ENCODE measurements at places on chromosomes 6 and 20.

DNA sequence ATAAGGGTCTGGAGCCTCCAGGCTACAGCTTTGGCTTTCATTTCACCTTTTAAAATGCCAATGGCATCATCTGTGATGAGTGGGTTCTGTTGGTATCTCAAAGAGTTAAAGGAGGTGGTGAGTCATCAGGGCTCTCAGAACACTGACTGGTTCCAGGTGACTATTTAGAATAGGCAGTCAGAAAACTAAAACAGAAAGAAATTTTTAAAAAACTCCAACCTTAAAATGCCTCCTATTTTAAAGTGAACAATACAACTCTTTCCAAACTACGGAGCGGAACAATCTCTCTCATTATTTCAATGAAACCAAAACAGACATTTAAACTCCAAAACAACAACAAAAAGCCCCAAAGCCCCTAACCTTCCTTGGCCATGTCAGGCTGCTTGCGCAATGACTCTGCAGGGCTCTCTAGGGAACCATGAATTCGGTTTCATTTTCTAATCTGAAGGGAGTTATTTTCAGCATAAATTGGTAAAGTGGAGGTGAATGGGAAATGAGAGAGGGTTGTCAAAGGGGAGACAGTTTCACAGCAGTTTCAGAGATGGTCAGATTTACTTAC, 194.9 kb downstream of the KIF6 start:
- DNase-seq = no peak

DNA sequence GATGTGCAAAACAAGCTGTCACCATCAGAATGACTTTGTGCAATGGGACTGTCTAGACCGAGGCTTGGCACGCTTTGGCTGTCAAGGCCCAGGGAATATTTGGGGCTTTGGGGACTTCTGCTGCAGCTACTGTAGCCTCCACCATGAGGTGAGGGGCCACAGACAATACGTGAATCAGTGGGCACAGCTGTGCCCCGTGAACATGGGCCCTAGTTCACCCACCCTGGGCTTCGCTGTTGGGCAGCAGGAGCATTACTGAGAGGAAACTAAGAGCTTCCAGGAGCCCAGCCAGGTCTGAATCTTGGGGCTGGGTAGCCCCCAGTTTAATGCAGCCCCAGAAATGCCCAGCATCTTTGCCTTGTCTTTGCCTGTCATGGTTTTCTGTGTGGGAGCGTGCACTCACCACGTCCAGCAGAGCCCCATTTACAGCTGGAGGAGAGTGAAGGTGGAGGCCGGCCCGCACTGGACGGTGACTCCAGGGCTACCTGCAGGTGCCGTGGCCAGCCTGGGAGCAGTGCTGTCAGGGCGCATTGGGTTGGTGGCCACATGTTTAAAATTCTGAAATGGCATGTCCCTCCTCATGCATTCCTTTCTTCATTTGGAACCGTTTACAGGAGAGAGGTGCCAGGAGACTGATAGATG, 34.7 kb downstream of the DUSP22 start:
- DNase-seq = no peak

DNA sequence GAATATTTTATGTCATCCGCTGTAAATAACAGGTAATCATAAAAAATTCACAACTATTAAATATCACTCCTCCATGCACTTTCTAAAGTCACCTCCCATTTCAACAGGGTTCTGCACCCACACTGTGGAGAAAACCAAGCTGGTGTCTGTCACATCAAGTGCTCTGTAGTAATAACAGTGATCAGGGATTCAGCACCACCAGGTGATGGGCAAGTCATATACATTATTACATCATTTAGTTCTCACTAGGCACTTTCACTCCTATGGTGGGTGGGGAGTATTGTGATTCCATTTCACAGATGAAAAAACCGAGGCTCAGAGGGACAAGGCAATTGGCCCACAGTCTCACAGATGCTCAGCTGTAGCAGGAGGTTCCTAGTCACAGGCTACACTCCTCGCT, 8.7 kb downstream of the BFSP1 start:
- DNase-seq = no peak

DNA sequence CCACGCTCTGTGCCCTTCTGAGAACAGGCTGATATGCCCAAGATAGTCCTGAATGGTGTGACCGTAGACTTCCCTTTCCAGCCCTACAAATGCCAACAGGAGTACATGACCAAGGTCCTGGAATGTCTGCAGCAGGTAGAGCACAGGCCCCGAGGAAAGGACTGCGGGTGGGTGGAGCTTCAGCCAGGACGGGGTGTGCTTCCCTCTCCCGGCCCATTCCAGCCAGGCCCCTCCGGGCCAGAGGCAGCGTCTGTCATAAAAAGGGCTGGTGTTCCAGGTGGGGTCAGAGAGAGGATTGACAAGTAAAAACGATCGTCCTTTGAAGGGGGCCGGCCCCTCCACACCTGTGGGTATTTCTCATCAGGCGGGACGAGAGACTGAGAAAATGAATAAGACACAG, 1.3 kb downstream of the RTEL1 start:
- no peak for DNase-seq

DNA sequence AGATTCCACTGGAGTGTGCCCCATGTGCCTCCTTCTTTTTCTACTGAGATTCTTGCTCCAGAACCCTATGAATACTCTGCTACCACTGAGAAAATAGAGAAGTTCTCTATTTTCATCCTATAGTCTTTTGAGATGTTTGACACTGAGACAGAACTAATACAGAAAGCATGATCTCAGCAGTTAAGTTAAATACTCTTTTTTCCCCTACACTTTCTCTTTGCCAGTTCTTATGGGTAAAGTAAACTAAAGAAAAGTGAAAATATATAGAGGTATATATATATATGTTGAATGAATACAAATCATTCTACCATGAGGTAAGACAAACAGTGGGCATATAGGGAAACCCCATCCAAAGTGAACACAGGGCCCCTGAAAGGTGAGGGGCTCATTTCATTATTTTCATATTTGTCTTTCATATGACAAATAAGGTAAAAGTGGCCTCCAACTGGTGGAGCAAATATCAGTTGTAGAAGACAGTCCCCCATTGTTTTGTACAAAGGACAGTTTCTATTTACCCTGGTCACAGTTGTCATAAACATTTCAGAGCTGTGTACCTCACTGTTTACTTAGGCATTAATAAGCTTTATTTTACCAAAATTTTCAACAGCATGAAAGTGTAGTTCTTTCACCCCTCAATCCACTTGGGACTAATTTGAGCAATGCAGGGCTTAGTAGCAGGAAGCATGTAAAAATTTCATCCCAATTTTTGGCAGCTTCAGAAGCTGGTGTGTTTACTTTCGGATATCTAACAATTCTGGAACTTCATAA, 188.3 kb upstream of the MARCKS start:
- DNase-seq = no peak

DNA sequence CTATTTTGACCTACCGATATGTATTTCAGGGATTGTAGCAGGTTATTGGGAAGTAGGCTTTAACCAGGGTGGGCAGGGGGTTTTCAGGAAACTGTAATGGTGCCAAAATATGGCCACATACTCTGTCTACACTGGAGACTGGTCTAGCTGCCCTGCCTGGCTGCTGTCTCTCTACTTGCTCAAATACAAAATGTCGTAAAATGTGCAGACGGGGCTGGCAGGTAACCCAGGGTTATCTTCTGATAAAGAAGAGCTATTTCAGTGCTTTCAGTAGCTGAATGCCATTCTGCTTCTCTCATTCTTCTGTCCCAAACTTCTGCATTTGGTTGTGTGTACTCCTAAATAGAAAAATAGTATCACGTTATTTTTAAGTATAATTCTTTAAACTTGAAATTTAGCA, 616.2 kb downstream of the EPM2A start:
- no peak for DNase-seq

- no peak for DNase-seq
Observed at GRCh38 chr6:158642097-158642601, 2.4 kb downstream of the DYNLT1 start.

DNA sequence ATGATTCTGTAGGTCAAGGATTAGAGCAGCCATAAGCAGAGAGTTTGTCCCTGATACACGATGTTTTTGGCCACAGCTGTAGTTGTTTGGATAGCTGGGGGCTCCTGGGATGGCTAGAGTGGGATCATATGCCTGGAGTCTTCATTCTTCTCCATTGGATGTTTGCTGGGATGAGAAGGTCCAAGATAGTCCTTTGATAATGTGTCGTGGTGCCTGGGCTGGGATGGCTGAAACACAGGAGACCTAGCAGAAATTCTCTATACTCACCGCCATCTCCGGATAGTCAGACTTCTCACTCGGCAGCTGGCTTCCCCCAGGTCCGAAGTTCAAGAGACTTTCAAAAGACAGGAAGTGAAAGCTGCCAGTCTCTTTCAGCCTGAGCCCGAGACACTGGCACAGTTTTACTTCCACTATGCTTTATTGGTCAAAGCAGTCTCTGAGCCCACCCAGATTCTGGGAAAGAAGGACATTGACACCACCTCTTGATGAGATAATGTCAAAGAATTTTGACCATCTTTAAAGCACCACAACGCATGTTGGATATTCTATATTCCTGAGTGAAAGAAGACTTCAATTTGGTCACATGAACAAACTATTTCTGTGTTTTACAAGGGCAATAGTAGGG, 16.0 kb downstream of the MARCKS start:
- peak; percentile 15 for DNase-seq

DNA sequence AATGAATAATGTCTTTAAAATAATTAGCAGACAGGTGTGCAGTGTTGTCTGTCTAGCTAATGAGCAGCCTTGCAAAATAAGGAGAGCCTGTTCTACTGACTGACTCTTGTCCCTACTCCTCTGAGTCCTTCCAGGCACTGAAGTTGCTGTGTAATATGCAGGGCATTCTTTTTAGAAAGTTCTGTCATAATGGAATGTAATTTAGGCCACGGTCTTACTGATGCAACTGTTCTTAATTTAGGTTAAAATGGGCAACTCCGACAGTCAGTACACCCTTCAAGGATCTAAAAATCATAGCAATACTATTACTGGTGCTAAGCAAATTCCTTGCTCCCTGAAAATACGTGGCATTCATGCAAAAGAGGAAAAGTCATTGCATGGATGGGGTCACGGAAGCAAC, 133.9 kb downstream of the TIAM2 start:
- DNase-seq = no peak

DNA sequence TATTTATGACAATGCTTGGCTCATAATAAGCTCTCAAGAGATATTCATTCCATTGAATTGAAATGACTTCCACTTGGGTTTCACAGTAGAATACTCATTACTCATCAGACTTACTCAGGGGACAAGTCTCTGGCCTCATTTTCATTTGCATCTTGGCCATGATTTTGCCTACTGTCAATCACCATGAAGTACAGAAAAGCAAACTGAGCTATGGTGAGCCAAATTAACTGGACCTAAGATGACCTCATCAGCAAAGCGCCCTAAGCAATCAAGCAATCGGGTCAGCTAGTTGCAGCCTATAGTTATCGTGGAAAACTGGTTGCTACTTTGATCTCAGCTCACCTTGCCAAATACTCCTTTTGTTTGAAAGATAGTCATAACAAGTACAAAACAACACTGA, 494.7 kb upstream of the SLC35B3 start:
- no peak for DNase-seq

- no peak for DNase-seq
Observed at GRCh38 chr6:120320481-120321162, 971.1 kb upstream of the MAN1A1 start.

DNA sequence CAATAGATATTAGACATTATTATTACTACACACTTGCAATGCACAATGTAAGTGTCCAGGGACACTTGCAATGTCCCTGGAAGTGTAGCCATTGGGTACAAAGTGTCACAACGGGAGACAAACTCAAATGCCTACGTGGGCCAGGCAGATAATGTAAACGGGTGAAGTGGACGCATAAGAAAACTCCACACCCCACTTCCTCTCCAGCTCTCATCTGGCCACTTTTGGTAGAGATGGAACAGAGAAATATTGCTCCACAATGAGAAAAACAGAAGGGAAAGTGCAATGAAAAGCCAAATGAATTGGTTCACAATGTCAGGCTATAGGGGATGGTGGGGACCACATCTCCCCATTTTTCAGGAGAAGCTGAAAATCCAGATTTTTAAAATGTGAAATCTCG, 9.4 kb downstream of the SULF2 start:
- DNase-seq = no peak

DNA sequence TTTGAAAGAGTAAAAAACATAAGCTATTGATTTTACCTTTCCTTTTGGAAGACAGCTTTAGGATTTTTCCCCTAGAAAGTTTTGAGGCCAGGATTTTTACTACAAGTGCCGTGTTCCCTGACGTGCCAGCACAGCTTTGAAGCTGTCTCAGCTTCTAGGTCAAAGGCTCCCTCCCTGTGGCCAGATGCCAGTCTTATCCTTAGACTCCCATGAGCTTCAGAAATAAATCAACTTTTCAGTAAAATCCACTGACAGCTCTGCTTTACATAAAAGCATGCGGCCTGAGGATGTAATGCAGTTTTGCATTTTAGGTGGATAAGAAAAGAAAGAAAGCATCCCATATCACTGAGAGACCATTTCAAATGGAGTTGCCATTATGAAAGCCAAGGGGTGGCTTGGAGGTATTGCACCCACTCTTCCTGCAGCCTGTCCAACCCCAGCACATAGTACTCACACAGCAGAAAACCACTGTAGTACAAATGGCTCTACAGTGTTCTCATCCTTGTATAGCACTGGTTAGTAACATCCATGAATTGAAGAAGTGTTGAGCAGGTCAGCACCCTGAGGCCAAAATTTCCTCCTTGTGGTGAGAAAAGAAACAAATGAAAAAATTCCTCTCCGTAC, 15.2 kb upstream of the ATXN1 start:
- DNase-seq = no peak

- DNase-seq = no peak
Observed at GRCh38 chr20:19745106-19745505, 13.0 kb upstream of the RIN2 start.

DNA sequence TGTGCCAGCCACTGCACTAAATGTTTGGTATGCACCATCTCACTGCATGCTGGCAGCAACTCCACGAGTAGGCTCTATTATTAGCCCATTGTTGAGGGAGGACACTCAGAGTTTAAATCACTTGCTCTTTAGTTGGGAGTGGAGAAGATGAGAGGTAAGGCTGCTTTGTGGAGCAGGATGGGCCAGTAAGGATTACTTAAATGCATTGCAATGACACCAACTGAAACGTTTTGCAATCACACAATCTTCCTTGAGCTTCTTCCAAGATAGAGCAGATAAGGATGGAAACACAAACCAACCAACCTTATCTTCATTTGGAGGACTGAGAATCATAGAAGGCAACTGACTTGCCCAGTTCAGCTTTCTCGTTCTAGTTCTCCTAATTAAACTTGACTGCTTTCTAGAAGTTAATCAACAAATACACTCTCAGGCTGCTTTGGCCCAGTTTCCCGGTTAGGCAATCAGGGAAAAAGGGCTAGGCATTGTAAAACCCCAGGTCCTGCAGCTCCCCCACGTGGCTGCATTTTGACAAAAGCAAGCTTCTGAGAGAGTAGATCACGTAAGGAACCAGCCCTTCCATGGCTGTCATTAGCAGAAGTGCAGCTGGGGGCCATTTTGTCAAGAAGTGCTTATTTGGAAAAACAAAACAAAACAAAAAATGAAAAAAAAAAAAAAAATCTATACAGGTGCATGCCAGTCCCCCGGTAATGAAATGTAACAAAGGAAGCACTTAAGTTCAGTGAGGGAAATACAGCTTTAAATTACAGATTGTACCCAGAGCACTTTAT, 130.6 kb downstream of the BCAS1 start:
- DNase-seq = peak; percentile 53

GRCh38 chr6:32968867-32969684, 682 bp downstream of the BRD2 start:
- no peak for DNase-seq

Measured in esophagus squamous epithelium (tissue), 5 donors.